ENCODE measurements at places on chromosomes 7 and 10.

GRCh38 chr10:124086787-124087671, 6.4 kb downstream of the CHST15 start:
- DNase-seq = no peak

- no peak for DNase-seq
Measured at GRCh38 chr10:90274721-90275468, 573.5 kb downstream of the KIF20B start.

- no peak for DNase-seq
Measured at GRCh38 chr7:129599174-129599573, 12.3 kb upstream of the NRF1 start.

- DNase-seq = no peak
Measured at GRCh38 chr10:87927091-87927490, 63.7 kb downstream of the PTEN start.

DNA sequence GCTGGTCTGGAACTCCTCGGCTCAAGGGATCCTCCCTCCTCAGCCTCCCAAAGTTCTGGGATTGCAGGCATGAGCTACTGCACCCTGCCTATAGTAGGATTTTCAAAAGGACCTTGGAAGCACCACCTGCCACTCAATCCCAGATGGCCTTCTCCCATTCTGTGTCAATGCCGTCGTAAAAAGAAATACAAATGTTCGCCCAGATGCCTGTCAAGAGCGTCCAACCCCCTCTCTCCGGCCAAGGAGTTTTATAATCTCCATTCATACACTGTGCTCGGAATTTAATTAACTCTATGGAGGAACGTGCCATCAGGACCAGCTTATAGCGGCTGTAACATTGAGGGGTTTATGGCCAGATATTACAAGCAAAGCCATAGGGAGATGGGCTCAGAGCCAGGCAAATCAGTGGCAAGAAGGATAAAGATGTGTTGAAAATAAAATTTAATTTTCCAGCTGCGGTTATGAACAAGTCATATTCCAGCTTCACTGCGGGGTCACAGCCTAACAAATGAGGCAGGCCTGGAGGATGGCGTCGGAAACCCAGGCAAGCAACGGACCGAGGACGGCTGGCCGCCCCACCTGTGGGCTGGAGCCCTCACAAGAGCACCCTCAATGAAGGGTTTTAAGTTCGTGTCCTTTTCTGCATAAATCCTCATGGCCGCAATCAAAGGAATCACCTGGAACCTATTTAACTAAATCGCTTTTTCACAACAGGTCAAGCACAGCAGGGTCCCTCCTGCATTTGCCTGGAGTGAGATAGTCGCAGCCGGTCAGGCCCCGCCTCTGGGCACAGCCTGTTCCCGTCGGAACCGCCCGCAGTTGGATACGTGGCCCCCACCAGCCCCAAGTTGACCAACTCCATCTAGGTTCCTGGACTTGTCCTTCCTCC, 374.5 kb upstream of the FOXK1 start:
- DNase-seq = no peak

DNA sequence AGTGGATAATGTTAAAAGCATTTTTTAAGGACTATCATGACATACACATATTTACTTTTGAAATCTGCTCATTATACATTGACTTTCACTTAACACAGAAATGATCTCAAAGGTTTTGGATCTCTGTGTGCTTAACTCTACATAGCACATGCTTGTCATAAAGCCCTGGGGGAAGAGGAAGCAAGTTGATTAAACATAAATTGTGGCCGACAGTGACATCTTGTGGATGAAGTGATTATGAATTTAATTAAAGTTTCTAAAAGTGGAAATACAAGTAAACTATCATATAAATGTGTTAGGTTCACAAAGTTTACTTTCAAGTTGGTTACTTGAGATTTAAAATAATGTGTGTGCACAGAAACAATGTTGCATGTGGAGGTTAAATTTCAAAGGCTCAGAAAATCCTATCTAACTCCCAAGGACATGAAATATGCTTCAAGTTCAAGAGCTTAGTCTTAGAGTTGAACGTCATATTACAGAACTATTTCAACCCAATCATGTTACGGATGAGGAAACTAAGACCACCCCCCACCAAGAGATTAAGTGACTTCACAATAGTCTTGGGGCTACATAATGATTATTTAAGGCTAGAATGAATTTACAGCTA, 1247.8 kb downstream of the GATA3 start:
- no peak for DNase-seq

DNA sequence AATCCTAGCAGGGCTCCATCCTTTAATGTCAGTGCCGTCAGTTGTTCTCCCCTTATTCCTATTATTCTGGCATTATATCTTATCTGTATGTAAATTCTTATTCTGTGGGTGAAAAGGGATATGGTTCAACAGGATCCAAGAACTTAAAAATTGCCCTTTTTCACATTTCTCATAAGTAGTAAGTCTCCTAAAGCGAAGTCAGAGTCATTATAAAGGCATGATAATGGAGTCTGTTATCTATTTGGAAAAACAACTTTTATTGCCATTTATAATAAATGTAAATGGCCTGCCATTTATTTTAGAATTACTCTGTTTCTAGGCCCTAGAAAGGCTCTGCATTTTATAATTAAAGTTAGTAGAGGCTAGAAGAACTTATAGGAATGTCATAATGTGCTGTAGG, 31.3 kb downstream of the SDK1 start:
- no peak for DNase-seq

GRCh38 chr7:29471444-29472138, 92.0 kb upstream of the PRR15 start:
- no peak for DNase-seq

DNA sequence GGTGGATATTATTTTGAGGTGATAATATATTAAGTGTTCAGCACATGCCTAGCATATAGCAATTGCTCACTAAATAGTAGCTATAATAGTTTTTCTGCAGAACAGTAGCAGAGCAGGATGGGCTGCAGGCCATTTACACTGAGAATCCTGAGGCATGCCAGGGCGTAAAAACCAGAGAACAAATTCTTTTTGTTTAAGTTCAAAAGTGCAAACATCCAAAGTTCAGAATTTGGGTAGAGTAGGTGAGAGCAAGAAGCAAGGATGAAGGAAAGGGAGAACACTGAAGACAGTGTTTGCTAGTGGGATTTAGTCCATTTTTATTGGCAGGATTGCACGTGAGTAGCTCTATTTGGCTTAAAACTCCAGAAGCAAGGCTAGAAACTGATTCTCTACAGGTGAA, 72.0 kb upstream of the RHOBTB1 start:
- no peak for DNase-seq

DNA sequence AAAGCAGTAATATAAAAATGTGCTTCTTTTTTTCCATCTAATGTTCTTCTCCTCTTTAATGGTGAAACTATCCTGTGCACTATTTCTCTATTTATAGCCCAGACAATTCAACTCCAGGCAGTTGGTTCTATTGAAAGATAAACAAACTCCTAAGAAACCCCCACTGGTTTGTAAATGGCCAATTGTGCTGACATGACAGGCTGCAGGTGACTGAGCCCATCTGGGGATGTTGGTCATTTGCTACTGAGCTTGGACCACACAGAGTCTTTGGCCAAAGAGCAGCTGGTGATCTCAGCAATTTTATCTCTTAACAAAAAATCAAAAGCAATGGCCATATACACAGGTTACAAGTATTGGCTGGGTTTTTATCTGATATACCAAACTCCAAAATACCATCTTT, 631.8 kb upstream of the CELF2 start:
- no peak for DNase-seq

GRCh38 chr7:100818366-100818765, 9.0 kb downstream of the EPHB4 start:
- no peak for DNase-seq

GRCh38 chr7:87128861-87129267, 23.4 kb upstream of the DMTF1 start:
- no peak for DNase-seq

DNA sequence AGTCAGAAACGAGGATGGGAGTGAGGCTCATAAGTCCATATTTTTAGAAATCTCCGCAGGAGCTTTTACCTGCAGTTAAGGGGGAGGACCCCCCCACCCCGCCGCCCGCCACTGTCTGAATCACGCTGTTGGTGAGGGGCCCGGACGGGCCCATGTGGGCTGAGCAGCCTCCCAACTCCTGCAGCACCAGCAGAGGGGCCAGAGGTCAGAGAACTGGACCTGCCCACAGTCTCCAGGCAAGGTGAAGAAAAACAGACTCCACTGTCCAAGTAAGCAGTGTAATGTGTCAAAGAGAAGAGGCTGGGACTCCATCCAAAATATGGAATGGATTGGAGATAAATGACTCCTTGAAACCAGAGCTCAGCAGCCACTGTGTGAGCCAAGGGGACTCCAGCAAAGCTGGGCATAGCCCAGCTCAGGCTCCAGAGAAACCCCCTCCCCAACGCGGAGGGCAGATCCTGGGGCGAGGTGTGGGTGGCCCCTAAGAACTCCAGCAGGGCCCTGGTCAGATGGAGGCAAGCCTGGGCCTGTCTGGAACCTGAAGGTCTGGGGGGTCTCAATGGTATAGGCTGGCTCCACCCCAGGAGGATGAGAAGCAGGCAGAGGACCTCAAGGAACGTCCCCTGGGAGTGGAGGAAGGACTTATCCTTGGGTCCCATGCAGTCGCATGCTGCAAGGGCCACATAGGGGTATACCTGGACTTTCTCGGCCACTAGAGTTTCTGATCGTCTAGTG, 128.5 kb upstream of the TNS3 start:
- no peak for DNase-seq

DNA sequence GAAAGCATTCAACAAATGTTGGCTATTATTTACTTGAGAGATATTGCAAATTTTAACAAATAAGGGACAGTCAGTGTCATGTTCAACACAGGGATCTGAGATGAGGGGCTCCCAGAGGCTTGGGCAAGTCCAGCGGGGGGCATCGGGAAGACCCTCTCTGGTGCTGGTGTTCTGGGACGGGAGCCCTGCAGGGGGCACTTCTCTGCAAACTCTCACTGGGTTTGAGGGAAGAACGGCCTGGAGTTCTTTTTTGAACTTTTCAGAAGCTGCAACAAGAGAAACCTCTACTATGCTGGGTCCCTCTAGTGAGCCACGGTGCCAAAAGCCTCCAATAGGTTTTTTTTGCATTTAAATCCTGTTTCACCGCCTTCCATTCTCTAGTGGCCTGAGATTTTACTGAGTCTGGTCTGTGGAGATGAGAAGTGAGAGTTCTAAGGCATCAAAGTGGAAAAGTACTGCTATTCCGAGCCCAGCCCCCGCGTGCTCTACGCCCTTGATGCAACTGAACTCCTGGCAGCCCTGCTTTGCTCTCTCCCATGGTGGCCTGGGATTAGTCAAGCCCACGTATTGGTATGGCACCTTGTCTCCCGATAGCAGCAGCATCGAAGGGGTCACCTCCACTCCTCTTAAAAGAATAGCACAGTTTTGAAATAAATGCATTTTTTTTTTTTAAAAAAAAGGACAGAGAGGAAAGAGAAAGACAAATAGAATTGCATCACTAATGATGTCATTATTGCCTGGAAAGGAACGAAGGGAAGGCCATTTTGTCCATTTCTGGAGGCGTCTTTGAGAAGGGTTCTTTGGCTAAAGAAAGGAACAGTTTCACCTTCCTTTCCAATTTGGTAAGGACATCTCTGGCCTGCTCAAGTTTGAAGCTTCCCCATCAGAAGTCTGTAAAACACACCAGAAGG, 43.5 kb downstream of the CLEC2L start:
- DNase-seq = no peak

- no peak for DNase-seq
Measured at GRCh38 chr7:158057446-158057845, 530.2 kb downstream of the PTPRN2 start.

- DNase-seq = no peak
Measured at GRCh38 chr7:520503-521161, 986 bp upstream of the PDGFA start.

- DNase-seq = no peak
Measured at GRCh38 chr10:114044247-114045135, 825 bp downstream of the ADRB1 start.

DNA sequence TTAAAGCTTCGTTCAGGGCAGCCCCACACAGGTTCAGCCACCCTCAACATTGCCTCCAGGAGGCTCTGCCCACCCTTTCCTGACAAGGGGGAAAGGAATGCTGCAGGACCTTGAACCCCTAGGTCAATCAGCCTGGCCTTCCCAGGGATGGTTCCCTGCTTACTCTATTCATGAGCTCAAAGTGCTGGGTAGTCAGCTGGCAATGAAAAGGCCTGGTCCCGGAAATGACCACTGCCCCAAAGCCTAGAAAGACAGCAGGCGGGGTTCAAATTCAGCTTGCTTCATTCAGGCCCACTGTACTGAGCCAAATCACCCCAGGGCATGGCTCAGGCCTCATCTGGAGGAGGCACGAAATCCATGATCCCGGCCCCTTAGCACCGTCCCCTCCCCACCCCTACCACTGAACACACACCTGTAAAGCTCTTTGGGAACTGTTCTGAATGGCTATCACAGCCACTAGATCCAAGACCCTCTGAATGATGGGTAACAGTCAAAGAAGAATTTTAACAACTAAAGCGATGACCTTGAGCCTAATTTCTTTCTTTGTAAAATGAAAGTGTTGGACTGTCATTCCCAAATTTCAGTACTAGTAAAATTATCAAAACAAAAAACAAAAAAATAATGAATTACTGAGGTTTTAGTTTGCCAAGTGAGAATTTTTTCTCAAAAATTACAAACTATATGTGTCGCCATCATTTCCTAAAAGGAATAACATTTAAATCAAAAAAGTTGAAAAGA, 1.0 kb downstream of the URGCP start:
- DNase-seq = no peak

DNA sequence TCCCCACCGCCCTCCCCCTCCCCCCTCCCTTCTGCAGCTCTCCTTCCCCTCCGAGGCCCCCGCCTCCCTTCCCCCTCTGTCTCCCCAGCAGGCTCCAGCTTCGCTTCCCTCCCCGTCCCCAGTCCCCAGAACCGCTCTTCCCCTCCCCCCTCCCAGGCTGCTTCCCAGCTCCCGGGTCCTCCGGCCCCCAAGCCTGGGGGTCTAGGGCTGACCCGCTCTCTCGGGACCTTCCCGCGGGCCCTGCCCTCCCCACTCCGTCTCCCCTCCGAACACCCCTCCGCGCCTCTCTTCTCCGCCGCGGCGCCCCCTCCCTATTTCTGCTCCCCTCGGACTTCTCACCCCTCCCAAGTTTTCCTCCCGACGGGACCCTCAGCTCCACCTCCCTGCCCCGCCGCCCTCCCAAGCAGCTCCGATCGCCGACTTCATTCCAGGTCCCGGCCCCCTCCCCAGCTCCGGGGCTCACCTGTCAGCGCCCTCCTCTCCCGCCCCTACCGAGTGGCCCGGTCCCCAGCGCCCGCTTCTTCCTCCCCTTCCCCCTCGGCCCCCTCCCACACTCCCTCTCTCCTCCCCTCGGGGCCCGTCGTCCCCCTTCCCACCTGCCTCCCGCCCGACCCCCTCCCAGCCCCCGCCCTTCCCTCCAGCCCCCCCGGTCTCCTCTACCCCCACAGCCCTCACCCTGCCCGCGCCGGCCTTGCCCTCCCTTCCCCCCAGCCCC, 990 bp downstream of the ZNF467 start:
- no peak for DNase-seq

DNA sequence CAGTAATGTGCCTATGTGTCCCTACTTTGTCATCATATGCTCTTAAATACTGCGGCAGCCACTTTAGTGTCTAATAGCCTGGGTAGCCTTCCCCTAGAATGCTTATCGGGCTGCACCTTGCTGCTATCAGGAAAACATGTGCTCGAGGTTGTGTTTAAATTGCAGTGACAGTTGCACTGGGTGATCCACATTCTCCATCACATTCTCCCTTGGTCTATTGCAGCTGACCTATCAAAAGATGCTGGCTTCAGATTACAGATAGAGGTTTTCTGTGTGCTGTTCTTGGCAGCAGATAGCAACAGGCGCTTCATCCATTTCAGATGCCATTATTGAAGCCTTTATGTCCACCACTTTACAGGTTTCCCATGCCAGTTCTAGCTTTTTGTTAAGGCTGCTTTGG, 130.1 kb upstream of the MDFIC start:
- no peak for DNase-seq

GRCh38 chr7:108459922-108460551, 3.8 kb upstream of the NRCAM start:
- DNase-seq = no peak

Data from cerebellar nuclear complex (tissue), 1 donor.